Activated naive CD4-positive, alpha-beta T cell treated with anti-CD3 and anti-CD28 coated beads, Interleukin-2, amount 50 U/mL, for 72 hours (primary cell): ENCODE measurements at places on chromosomes 2 and 18. TPM values are rescaled to one million over a fixed set of nuclear protein-coding genes. Genes with fewer than 3 reads are reported as not detected.

HIBCH gene
- total RNA-seq = 30.2 TPM

DNA sequence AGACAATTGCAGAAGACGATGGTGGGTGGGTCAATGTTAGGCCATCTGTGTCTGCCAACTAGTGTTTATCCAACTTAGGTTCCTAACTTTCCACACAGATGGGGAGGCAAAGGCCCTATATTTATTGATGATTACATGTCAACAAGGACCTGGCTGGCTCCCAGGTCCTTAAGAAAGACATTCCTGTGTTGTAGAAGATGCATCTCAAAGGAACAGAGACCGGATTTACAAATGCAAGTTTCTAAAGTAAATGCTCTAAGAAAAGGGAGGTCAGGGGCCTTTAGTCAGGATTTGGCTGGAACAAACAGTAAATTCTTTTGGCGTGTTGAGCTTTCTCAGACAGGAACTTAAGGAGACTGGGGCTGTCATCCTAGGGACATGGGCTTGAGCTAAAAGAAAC is 175.0 kb downstream of the SH3BP4 start:
- no peak for DNase-seq

KYNU gene
- total RNA-seq = not detected

ITGAV gene
- total RNA-seq = 8.7 TPM

HOXD13 gene
- not detected for total RNA-seq

GRCh38 chr2:238728330-238729260 is 119.3 kb upstream of the TWIST2 start:
- DNase-seq = no peak

SPP2 gene
- total RNA-seq = not detected

GRCh38 chr18:62643181-62643580 is 72.2 kb upstream of the PHLPP1 start:
- DNase-seq = no peak

DNA sequence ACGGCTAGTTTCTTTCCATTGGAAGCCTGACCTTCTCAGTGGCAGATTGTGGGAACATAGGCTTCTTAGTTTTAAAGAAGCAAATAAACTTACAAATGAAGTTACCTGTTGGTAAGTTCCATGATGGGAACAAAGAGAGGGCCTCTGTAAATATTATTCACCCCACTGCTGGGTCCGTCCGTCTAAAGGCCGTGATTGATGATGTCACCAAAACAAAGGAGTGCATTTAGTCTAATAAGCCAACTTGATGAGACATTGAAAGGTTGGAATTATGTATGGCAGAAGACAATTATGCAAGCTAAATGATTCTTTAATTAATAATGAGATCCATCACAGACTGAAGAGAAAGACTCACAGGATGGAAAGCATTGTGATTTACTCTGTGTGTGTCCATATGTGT is 1091.9 kb upstream of the FANCL start:
- DNase-seq = no peak

DNA sequence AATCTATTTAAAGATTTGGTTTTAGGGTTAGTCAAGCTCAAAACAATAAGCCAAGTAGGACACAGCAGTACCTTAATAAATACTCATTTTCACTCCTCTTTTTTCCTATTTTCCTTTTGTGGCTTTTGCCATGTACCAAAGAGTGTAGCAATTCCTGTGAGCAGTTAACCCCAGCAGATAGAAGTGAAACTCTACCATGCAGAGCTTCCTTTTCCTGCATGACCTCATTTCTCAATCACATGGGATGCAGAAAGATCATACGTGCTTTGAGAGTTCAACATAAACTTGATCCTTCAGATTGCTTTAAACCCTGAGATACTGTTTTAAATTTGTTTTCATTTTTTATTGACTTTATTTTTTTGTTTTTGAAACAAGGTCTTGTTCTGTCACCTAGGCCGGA is 99.1 kb upstream of the ARHGAP15 start:
- no peak for DNase-seq

GRCh38 chr18:23428821-23429220 is 24.3 kb upstream of the RIOK3 start:
- no peak for DNase-seq

- no peak for DNase-seq
Measured at GRCh38 chr2:203711399-203711798, 5.0 kb downstream of the CD28 start.

GRCh38 chr18:8933714-8934284 is 168.7 kb upstream of the NDUFV2 start:
- no peak for DNase-seq

DNA sequence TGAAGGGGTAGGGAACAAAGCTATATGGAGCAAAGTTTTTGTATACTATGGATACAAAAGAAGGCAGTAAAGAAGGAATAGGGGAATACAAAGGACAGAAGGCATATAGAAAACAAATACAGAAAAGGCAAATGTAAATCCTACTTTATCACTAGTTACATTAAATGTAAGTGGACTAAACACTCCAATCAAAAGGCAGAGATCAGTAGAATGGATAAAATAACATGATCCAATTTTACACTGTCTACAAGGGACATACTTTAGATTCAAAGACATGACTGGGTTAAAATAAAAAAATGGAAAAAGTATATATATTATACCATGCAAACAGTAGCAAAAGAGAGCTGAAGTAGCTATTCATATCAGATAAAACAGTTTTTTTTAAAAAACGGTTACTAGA is 215.0 kb downstream of the PDE11A start:
- no peak for DNase-seq

- DNase-seq = no peak
Measured at GRCh38 chr2:45822272-45822630, 170.8 kb downstream of the PRKCE start.

TEKT4 gene
- total RNA-seq = not detected

DNA sequence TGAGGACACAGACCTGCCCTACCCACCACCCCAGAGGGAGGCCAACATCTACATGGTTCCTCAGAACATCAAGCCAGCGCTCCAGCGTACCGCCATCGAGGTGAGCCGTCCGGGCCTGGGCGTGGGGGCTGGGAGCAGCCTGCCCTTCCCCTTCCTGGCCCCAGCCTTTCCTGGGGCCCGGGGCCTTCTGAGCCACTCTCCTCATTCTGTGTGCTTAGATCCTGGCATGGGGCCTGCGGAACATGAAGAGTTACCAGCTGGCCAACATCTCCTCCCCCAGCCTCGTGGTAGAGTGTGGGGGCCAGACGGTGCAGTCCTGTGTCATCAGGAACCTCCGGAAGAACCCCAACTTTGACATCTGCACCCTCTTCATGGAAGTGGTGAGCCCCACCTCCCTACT is 157.9 kb downstream of the DYSF start:
- no peak for DNase-seq

- DNase-seq = no peak
Measured at GRCh38 chr18:78719821-78720220, 259.8 kb upstream of the SALL3 start.

DNA sequence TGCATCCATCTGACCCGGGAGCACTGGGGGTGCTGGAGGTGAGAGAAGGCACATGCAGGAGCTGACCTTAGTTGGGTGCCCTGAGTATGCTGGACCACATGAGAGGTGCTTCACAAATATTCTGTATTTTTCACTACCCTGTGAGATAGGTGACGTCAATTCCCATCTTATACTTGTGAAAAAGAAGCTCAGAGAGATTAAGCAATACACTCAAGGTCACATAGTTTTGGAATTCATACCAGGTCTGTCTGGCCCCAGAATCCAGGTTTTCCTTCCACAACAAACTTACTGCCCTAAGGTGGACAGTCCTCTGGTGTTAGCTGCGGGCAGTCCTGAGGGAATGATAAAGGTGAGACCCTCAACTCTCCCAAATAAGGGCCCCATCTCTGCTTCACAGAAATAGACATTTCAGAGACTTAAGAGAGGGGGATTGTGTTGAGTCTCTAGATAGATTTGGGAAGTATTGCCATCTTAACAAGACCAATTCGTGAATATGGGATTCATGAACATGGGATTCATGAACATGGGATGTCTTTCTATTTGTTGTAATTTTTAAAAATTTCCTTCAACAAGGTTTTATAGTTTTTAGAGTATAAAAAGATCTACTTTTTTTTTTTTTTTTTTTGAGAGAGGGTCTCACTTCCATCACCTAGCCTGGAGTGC is 64.0 kb upstream of the SMAD7 start:
- no peak for DNase-seq

DNA sequence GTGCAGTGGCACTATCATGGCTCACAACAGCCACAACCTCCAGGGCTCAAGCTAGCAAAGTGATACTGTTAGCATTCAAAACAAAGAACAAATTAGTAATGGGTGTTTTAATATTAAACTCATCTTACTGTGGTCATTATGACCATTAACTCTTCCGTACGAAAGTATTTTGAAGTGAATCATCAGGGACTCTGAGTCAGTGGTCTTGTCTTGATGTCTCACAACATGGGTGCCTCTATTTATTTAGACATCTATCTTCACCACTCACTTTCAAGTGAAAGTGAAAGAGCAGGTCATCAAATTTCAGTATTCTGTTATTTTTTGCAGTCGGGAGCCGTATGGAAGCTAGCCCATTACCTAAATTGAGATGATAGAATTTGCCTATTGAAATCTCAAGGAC is 1118.2 kb downstream of the DPP10 start:
- no peak for DNase-seq

DNA sequence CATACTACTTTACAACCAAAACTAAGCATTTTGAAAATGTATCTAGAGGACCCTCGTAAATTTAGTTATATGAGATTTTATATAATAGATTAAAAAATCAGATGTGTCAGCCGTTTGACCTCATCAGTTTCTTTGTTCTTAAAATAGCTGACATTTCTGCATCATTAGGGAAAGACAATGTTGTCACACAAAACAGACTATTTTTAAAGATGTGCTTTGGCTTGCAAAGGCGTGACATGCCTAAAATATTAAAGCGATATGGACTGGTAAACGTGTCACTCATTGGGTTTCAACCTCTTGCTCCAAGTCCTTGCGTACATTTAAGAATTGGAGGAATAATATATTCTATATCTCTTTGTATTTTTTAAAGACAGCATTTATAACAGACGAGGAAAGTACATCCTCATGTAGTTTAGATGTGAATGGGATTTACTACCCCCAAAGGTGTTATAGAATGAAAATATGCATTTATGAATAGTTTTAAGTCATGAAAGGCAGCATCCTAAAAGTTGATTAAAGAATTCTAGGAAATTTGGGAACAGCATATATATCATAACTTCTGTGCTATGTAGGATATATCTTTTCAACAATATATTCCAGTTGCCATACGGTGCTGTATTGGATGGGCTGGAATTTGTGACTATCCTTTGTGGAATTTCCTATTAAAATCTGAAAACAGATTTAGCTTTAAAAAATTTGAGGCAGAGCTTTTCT is 3.8 kb downstream of the MYL12A start:
- no peak for DNase-seq

DNA sequence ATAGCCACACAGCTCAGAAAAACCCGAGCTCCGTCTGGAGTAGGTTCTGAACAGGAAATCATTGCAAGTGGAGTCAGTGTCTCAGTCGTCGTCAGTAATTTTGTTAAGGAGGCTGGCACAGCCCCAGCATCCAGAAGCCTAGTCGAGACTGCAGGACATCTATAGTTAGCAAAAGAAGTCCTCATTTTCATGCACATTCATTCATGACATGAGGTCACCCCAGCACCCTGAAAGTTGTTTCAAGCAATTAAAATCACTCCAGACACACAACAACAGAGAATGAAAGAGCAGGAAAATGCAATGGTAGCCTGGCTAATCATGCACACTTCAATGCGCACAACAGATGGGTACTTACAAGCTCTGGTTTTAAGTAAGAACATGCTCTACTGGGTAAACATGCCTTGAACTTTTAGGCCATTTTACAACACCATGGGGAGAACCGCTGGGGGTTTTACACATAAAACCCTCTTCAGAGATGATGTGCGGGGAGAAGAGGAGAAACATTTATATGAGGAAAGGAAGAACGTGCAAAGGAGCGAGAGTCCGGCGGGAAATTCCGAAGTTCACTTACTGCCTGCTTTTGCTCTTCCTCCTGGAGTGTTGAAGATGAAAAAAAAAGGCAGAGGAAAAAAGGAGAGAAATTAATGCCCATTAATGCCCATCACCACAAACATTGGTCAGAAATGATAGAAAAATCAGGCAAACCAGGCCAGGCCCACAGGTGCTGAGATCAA is 77.4 kb upstream of the DNMT3A start:
- DNase-seq = no peak

GRCh38 chr2:10238396-10238795 is 64.3 kb upstream of the HPCAL1 start:
- DNase-seq = no peak

DNA sequence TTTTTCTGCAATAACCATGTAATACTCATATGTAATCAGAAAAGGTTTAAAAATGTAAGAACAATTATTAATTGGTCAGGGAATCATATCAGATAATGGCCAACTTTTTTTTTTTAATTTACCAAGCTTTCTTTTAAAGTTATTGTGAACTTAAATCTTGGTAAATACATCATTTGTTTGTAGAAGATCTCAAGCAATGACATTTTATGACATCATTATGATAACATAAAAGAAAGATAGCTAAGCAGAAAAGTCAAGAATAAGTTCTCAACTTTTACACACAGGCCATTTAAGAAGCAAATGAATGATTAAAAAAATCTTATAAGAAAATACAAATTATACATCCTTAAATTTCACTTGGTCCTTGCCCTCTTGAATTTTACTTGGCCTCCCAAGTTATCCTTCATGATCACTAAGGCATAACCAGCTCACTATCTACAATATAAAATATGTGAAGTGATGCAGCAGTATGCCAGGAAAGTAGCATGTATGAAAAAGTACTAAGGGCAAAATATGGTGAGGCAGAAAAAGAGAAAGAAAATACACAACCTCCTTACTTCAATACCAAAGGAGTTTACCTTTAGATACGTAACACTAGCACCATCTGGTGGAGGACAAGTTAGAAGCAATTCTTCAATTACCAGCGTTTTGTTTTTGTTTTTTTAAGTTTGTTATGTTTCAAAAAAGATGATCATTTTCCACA is 116.6 kb downstream of the SRBD1 start:
- peak; percentile 10 for DNase-seq

ASB18 gene
- total RNA-seq = not detected

DNA sequence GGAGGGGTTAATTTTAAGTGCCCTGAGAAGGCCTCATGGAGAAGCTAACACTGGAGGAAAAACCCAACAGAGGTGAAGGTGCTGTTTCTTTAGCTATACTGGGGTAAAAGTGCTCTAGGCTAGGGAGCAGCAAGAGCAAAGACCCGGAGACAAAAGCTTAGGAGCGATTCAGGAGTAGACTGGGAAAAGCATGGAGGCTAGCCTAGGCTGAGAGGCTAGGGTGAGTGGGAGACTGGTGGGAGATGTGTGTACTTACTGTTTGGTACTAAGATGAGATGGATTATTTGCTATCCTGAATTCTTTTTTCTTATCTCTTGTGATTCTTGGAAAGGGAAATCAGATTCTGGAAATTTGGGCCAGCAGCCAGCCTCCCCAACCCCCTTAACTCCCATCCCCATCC is 2.0 kb downstream of the GIGYF2 start:
- no peak for DNase-seq

POTEI gene
- total RNA-seq = not detected
